Activated CD8-positive, alpha-beta memory T cell treated with anti-CD3 and anti-CD28 coated beads, Interleukin-2, amount 10 ng/mL, durations not matched to agents 7 days and 5 days (primary cell): ENCODE measurements at places on chromosomes 16 and 17. TPM values are rescaled to one million over a fixed set of nuclear protein-coding genes. Genes with fewer than 3 reads are reported as not detected.
A peak's percentile ranks its signal among the peaks of the same experiment; 100 is the strongest.

GRCh38 chr16:3798838-3799237, 81.5 kb upstream of the TRAP1 start:
- no peak overlapping the region for H3K27ac ChIP-seq
- DNase-seq, result no peak
- peaks cover 28% of the 10 kb centered on the region for H3K4me1 ChIP-seq
- H3K36me3 ChIP-seq, result peaks cover 13% of the 10 kb centered on the region
- H3K27me3 ChIP-seq, result no peaks in the 10 kb centered on the region

- peak overlapping the region; percentile 95 for H3K27ac ChIP-seq
- H3K4me3 ChIP-seq, result peak overlapping the region; percentile 51
- no peak for DNase-seq
- H3K36me3 ChIP-seq, result peaks cover 40% of the 10 kb centered on the region
Observed at GRCh38 chr16:56999409-57000270, 10.3 kb downstream of the NLRC5 start.

GRCh38 chr17:3905017-3905520, 11.2 kb downstream of the P2RX1 start:
- no peaks in the 10 kb centered on the region for H3K4me1 ChIP-seq
- no peaks in the 10 kb centered on the region for H3K27me3 ChIP-seq
- no peaks in the 10 kb centered on the region for H3K36me3 ChIP-seq
- H3K27ac ChIP-seq, result no peak overlapping the region
- H3K4me3 ChIP-seq, result no peak overlapping the region
- DNase-seq, result no peak

- H3K4me1 ChIP-seq, result no peaks in the 10 kb centered on the region
- H3K36me3 ChIP-seq, result no peaks in the 10 kb centered on the region
- H3K27me3 ChIP-seq, result no peaks in the 10 kb centered on the region
- no peak for DNase-seq
- no peak overlapping the region for H3K4me3 ChIP-seq
Observed at GRCh38 chr17:70454908-70455307, 285.6 kb downstream of the KCNJ2 start.

DNA sequence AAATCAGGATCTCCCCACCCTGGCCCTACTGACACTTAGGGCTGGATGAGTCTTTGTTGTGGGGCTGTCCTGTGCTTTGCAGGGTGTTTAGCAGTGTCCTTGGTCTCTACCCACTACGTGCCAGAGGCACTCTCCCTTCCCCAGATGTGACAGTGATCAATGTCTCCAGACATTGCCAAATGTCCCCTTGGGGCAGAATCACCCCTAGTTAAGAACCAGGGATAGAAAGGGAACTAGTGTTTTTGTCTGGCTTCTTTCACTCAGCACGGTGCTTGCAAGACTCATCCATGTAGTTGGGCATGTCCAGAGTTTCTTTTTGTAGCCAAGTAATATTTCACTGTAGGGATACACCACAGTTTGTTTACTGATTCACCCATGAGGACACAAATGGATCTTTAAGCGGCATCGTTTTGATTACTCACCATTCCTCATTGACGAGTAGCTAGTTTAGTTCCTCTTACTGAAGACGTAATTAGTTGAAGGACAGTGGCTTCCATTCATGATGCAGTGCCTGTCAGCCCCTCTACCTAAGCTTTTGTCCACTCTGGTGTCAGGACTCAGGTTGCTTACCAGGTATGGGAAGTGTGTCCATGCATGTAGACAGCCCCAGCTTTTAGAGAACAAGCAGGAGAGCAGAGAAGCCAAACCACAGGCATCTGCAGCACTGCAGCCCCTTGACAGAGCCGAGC, 26.0 kb upstream of the ITGB4 start:
- H3K27me3 ChIP-seq, result no peaks in the 10 kb centered on the region
- no peak overlapping the region for H3K4me3 ChIP-seq
- H3K4me1 ChIP-seq, result peaks cover 14% of the 10 kb centered on the region
- H3K36me3 ChIP-seq, result peaks cover 3% of the 10 kb centered on the region
- no peak for DNase-seq
- H3K27ac ChIP-seq, result no peak overlapping the region

DNA sequence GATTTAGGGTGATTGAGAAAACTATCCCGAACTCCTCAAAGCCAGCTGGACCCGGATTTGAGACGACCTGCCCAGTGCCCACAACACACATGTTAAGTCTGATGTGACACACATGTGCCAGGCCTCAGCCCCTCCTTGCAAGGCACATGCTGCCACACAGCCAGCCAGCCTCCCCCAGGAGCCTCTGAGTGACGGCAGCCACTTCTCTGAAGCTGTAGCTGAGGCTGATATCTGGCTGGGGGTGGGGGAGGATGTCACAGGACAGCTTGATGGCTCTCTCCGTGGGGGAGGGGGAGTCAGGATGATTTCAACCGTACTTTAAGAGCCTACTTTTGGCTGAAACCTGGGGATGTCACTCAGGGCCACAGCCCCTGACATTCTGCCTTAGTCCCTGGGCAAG, 40.9 kb downstream of the SRCIN1 start:
- DNase-seq, result no peak
- H3K4me1 ChIP-seq, result peaks cover 8% of the 10 kb centered on the region
- H3K4me3 ChIP-seq, result no peak overlapping the region
- H3K27me3 ChIP-seq, result peaks cover 86% of the 10 kb centered on the region

GRCh38 chr17:560432-560873, 154.2 kb downstream of the VPS53 start:
- no peak for DNase-seq
- H3K27ac ChIP-seq, result no peak overlapping the region
- no peaks in the 10 kb centered on the region for H3K27me3 ChIP-seq
- H3K36me3 ChIP-seq, result peaks cover 17% of the 10 kb centered on the region
- peaks cover 11% of the 10 kb centered on the region for H3K4me1 ChIP-seq
- no peak overlapping the region for H3K4me3 ChIP-seq

DNA sequence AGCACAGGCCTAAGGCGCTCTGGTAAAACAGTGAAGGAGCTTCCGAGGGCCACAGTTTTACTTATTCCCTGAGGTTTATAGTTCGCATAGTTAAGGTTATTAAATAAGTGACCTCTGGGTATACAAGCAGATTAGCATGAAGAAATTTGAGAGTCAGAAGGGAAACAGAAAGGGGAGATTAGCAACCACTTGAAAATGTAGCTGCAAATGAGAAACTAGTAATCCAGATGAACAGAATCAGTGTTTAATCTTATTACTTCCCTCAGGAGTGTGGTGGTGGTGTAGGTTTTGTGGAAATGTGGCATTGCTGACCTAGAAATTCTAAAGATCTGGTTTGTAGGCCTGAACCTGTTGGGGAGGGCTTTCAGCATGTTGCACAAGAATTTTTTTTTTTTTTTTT, 130.4 kb downstream of the CCDC182 start:
- H3K27me3 ChIP-seq, result no peaks in the 10 kb centered on the region
- DNase-seq, result no peak
- H3K4me1 ChIP-seq, result peaks cover 16% of the 10 kb centered on the region
- peaks cover 30% of the 10 kb centered on the region for H3K36me3 ChIP-seq
- no peak overlapping the region for H3K4me3 ChIP-seq

The TRPV3 gene
- 0.98 TPM for total RNA-seq

The CRK gene
- total RNA-seq, result 20.7 TPM
